GM12865 (cell line): ENCODE measurements at places on chromosomes 5 and 9.

DNA sequence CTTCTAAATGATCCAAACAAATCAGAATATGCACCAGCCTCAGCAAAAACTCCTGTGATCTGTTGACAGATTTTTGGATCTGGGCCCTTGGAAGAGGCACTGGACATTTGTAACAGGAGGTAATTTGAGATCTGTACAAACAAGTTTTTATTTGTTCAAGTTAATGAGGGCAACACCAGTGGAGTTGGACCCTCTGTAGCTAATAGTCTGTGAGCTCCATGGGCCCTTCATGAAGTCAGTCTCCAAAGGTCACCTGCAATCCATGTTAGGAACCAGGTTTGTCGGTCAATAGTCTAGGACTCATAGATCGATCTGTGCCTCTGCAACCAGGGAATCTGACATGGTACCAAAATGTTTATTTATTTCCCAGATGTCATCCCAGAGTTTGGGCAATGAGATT is 40.9 kb downstream of the PAM start:
- DNase-seq, result no peak

DNA sequence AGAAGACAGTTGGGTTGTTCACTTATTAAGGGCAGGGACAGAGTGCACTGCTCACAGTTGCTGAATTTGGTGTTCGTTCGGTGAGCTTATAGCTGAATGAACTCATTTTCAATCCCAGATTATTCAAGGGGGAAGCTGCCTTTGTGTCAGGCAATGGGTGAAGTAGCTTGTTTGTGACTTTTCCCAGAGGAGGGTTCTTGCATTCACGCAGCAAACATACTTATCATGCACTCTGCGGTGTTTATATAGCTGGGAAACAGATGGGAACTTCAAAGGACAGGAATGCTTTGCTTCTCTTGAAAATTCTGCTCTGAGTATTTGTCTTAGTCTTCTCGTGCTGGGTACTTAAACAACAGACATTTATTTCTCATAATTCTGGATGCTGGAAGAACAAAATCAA is 64.7 kb upstream of the ABCA1 start:
- DNase-seq, result no peak

- no peak for DNase-seq
Observed at GRCh38 chr9:29556317-29556716, 1983.0 kb upstream of the C9orf72 start.

GRCh38 chr9:136710543-136710942 is 1.8 kb upstream of the DIPK1B start:
- DNase-seq, result no peak

DNA sequence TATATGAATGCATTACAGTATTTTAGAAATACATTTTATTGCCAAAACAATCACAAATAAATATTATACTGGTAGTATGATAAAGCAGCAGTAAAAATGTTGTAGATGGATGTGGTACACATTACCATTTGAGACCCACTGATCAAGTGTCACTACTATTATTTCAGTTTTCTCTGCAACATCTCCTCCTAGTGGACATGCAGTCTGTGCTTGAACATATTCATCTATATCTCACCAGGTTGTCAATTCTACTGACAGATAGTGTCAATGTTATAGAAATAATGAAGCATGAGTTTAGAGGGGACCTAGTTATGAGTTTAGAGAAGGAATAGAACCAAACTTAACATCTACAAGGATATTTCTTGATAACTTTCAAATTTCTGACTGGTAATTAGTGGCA is 39.2 kb upstream of the ELOVL7 start:
- DNase-seq, result peak; percentile 13

GRCh38 chr9:20921362-20921761 is 110.1 kb downstream of the HACD4 start:
- DNase-seq, result no peak

DNA sequence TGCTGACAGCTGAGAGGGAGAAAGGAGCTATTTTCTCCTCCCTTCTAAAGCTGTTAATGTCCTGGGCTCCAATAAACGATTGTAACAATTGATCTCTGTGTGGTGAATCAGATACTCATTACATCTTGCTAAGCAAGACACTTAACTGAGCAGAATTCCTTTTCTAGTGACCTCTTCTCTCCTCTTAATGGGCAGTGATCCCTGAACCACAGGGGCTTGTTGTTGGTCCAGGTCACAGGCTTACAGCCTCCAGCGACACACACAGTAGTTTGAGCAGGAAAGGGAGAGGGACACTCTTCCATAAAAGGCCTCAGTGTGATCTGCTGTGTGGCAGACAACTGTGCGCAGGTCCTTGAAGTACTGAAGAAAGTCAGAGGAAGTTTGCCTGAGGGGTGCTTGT is 58.5 kb upstream of the MYO10 start:
- DNase-seq, result no peak

DNA sequence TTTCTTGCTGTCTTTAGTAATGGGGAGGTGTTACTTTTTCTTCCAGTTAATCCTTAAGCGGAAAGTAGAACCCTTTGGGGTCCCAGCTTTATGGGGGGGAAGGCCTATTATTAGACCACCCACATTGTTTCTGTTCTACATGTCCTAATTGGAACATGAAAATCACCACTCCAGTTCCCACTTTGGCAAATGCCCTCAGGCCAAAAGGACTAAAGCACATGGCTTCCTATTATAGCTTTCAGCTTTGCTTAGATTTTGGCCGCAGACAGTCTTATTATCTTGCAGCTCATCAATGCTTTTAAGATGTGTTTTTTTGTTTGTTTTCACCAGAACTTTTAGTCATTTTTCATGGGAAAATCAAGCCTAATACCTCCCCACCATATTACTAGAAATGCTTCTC is 296.8 kb upstream of the ANKH start:
- DNase-seq, result no peak
